ENCODE measurements at places on chromosomes 13 and 19. TPM values are rescaled to one million over a fixed set of nuclear protein-coding genes. Genes with fewer than 3 reads are reported as not detected.

DNA sequence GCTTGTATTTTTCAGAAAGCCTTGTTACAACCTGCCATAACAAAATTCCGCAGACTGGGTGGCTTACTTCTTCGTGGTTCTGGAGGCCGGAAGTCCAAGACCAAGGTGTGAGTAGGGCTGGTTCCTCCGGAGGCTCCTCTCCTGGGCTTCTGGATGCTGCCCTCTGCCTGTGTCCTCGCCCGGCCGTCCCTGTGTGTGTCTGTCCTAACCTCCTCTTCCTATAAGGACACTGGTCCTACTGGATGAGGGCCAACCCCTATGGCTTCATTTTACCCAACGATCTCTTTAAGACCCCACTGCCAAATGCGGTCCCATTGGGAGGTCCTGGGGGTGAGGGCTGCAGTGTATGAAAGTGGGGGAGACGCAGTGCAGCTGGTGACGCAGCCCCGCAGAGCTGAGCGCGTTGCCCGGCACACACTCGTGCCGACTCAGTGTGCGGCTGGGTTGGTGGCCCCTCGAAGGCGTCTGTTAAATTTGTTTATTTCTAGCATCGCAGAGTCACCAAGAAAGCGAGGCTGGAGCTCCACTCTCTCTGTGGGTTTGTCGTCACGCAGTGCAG is 116.7 kb downstream of the SOX1 start:
- no peaks in the 10 kb centered on the region for H3K36me3 ChIP-seq
- H3K27me3 ChIP-seq: peaks cover 17% of the 10 kb centered on the region
- no peak overlapping the region for H3K27ac ChIP-seq

GRCh38 chr19:51131780-51132680 is 7.3 kb downstream of the SIGLEC9 start:
- peaks cover 7% of the 10 kb centered on the region for H3K4me1 ChIP-seq
- H3K27me3 ChIP-seq: 0 out of 2 replicates have a peak, but pooled peaks cover 3% of the 10 kb centered on the region
- H3K27ac ChIP-seq: no peak overlapping the region

The SOX1 gene
- not detected for total RNA-seq

GRCh38 chr13:102768909-102769308 is 4.7 kb downstream of the TEX30 start:
- no peak for DNase-seq
- no peaks in the 10 kb centered on the region for H3K27me3 ChIP-seq
- peaks cover 16% of the 10 kb centered on the region for H3K4me1 ChIP-seq
- no peak overlapping the region for H3K4me3 ChIP-seq
- H3K36me3 ChIP-seq: 0 out of 2 replicates have a peak, but pooled peaks cover 3% of the 10 kb centered on the region

GRCh38 chr13:79675931-79676660 is 195.1 kb downstream of the NDFIP2 start:
- H3K4me3 ChIP-seq: no peak overlapping the region
- no peak for DNase-seq
- H3K36me3 ChIP-seq: no peaks in the 10 kb centered on the region
- no peaks in the 10 kb centered on the region for H3K4me1 ChIP-seq

The OXGR1 gene
- total RNA-seq: not detected

Measured in HCT116 (cell line).